DND-41 (cell line): ENCODE measurements at places on chromosomes 11 and 22.

DNA sequence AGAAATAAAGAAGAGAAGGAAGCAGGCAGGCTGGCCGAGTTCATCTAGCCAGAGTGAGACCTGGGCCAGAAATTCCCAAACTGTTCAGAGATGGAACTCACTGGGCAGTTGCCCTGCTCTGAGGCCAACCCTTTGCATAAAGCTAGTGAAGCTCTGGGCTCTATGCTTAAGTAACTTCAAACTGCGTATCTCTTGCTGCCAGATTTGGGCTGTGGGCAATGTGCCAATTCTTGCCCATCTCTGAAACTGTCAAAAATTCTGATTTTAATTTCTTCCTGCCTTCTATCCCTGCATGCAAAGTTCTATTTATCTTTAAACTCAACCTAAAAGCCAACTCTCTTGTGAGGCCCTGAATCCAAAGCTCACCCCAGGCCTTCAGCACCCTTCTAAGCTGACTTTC is 36.2 kb upstream of the HEPHL1 start:
- no peaks in the 10 kb centered on the region for H3K36me3 ChIP-seq
- no peak for DNase-seq
- no peak overlapping the region for H3K4me3 ChIP-seq
- no peaks in the 10 kb centered on the region for H3K4me1 ChIP-seq

- DNase-seq = no peak
- no peak overlapping the region for H3K27ac ChIP-seq
- no peaks in the 10 kb centered on the region for H3K36me3 ChIP-seq
Observed at GRCh38 chr11:7576726-7577290, 63.0 kb downstream of the PPFIBP2 start.

DNA sequence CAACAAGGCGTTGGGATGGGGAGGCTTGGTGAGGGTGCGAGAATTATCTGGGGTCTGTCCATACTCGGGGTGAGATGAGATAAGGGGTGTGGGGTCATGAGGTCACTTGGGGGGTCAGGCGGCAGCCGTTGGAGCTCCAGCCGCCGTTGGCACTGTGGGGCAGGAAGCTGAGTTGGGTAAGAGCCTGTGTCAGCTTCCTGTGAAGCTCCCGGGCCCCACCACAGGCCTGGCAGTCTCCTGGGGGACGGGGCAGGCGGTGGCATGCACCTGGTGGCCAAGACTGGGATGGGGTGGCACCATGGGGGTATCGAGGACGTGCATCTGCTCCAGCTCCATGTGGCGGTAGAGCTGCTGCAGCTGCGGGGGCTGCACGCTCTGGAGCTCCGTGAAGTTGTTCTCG is 7.1 kb upstream of the MYBPC3 start:
- H3K27ac ChIP-seq = peak overlapping the region; percentile 74
- peak; percentile 87 for DNase-seq
- H3K4me1 ChIP-seq = peaks cover 32% of the 10 kb centered on the region
- H3K36me3 ChIP-seq = no peaks in the 10 kb centered on the region

DNA sequence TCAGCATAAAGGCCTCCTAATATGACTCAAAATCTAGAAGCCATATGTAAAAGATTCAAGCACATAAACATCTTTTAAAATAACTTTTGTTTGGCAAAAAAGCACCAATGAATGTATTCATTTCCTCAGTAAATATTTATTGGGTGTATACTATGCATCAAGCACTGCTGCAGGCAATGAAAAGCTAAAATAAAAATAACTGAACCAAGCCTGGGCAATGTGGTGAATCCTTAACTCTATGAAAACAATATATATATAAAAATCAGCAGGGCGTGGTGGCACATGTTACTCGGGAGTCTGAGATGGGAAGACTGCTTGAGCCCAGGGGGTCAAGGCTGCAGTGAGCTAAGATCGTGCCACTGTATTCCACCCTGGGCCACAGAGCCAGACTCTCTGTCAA is 27.8 kb downstream of the PIK3C2A start:
- no peak overlapping the region for H3K27ac ChIP-seq
- H3K4me3 ChIP-seq = no peak overlapping the region
- no peak for DNase-seq
- no peaks in the 10 kb centered on the region for H3K4me1 ChIP-seq
- H3K27me3 ChIP-seq = no peaks in the 10 kb centered on the region

GRCh38 chr11:132671851-132672370 is 860.4 kb downstream of the OPCML start:
- H3K27ac ChIP-seq = no peak overlapping the region
- no peak for DNase-seq
- H3K36me3 ChIP-seq = no peaks in the 10 kb centered on the region
- peaks cover 13% of the 10 kb centered on the region for H3K4me1 ChIP-seq

DNA sequence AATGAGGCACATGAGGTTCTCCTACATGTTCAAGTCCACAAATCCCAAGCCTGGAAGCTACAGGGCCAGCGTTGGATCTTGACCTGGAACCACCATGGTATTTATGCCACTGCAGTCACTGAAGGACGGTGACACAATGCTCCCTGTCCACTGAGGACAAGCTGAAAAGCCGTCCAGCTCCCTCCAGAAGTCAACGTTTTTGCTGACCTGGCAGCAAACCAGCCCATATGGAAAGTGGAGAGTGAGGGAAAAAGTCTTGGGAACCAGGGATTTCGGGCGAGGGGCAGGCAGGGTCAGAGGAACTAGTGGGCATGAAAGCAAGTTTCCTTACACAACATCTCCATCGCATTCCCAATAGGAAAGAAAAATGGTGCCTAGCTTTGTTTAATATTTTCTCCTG is 33.3 kb downstream of the OPCML start:
- H3K27ac ChIP-seq = no peak overlapping the region
- H3K4me3 ChIP-seq = no peak overlapping the region
- no peak for DNase-seq

GRCh38 chr11:94297985-94298576 is 6.3 kb upstream of the IZUMO1R start:
- H3K36me3 ChIP-seq = no peaks in the 10 kb centered on the region
- H3K27me3 ChIP-seq = peaks cover 7% of the 10 kb centered on the region
- no peaks in the 10 kb centered on the region for H3K4me1 ChIP-seq
- no peak for DNase-seq
- H3K4me3 ChIP-seq = no peak overlapping the region

DNA sequence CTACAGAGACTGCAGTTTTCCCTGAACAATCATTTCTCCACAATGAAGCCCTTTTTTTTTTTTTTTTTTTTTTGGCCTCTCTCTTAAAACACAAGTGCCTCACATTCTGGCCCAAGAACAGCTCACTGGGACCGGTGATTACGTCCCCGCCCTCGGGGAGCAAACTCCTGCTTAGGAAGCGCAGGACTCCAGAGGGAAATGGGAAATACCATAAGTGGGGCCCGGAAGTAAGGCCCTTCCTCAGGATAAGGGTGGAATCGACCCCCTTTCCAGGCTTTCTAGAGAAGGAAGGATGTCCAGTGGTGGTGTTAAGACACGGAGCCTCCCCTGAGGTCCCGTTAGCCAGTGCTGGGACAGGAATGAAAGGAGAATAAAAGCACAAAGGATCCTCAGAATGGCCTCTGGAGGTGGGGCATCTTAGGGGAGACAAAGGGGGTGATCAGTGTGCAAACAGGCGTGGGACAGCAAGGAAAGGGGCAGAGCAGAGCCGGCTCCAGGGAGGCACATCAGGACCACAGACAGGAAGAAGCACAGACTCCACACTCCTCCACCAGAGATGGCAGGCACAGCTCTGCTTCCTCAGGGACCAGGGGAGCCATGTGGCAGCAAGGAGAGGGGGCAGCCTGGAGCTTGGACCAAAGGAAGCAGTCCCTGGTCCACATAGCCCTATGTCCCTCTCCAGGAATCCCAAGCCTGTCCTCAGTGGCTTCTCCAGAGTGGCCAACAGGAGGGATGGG is 61.3 kb downstream of the CHST1 start:
- H3K36me3 ChIP-seq = no peaks in the 10 kb centered on the region
- no peaks in the 10 kb centered on the region for H3K4me1 ChIP-seq
- no peak overlapping the region for H3K4me3 ChIP-seq
- peaks cover 4% of the 10 kb centered on the region for H3K27me3 ChIP-seq
- no peak overlapping the region for H3K27ac ChIP-seq

GRCh38 chr22:21026783-21027692 is 5.3 kb downstream of the SLC7A4 start:
- H3K27me3 ChIP-seq = no peaks in the 10 kb centered on the region
- peaks cover 10% of the 10 kb centered on the region for H3K4me1 ChIP-seq
- no peak overlapping the region for H3K27ac ChIP-seq
- H3K36me3 ChIP-seq = no peaks in the 10 kb centered on the region
- no peak overlapping the region for H3K4me3 ChIP-seq

DNA sequence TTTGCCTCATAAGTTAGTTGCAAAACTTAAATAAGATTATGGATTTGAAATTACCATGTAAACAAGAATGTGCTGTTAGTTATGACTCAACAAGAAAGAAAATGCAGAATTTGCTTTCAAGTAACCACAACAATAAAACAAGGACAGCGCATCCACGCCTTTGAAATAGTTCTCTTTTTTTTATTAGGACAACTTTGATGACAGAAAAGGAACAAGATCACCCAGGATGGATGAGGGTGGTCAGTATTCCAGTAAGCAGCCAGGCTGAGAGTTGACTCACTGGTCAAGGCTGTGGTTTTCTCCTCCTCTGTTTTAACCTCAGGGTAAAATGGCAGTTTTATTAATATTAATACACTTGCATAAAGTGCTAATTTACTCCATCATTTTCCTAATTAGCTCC is 544.4 kb downstream of the OPCML start:
- DNase-seq = no peak
- H3K4me1 ChIP-seq = no peaks in the 10 kb centered on the region
- no peak overlapping the region for H3K27ac ChIP-seq
- no peak overlapping the region for H3K4me3 ChIP-seq
- H3K36me3 ChIP-seq = no peaks in the 10 kb centered on the region

DNA sequence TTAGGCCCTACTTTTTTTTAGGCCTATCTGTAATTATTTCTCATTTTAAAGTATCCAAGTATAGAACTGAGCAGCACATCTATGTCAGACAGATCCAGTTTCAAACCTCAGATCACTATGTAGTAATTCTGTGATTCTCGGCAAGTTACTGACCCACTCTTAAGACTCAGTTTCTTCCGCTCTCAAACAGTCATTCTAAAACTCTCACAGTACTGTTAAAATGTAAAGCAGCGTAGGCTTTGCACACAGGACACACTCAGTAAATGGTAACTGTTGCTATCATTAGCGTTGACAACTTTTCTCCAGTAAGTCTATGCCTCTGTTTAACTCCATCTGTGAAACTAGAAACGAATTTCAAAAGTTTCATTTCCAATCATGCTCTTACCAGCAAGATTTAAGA is 277.1 kb downstream of the TTC28 start:
- H3K4me3 ChIP-seq = no peak overlapping the region
- H3K36me3 ChIP-seq = peaks cover 15% of the 10 kb centered on the region
- DNase-seq = no peak
- no peaks in the 10 kb centered on the region for H3K27me3 ChIP-seq
